Astrocyte (in vitro differentiated cells and primary cell): ENCODE measurements at places on chromosomes 16 and 17. TPM values are rescaled to one million over a fixed set of nuclear protein-coding genes. Genes with fewer than 3 reads are reported as not detected.

DNA sequence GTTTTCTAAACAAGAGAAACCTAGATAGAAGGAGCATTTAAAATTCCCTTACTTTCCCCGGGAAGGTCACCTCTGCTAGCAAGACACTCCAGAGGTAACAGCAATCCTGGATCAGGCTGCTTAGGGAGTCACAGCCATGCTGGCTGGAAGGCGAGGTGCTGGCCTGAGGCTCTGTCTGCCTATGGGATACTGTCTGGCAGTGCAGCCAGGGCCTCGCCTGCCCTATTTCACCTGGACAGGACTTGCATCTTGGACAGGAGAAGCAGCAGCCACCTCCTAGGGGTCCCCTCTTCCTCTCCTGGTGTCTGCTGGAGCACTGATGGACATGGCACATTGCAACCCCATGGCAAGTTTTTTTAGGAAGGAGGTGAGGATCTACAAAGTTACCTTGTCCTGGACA lies 15.1 kb downstream of the FA2H start:
- H3K36me3 ChIP-seq = no peaks in the 10 kb centered on the region
- no peak overlapping the region for H3K27ac ChIP-seq
- no peak for DNase-seq
- peaks cover 6% of the 10 kb centered on the region for H3K27me3 ChIP-seq
- H3K4me1 ChIP-seq = peaks cover 4% of the 10 kb centered on the region

- H3K4me1 ChIP-seq = peaks cover 22% of the 10 kb centered on the region
- no peaks in the 10 kb centered on the region for H3K27me3 ChIP-seq
- DNase-seq = no peak
- H3K36me3 ChIP-seq = no peaks in the 10 kb centered on the region
- H3K27ac ChIP-seq = no peak overlapping the region
Observed at GRCh38 chr17:45018514-45018847, 33.0 kb downstream of the DCAKD start.

- H3K4me1 ChIP-seq = no peaks in the 10 kb centered on the region
- H3K27me3 ChIP-seq = peaks cover 39% of the 10 kb centered on the region
- no peaks in the 10 kb centered on the region for H3K36me3 ChIP-seq
- no peak overlapping the region for H3K4me3 ChIP-seq
- DNase-seq = no peak
- H3K27ac ChIP-seq = no peak overlapping the region
Observed at GRCh38 chr17:28507567-28508203, 1.5 kb downstream of the FOXN1 start.

DNA sequence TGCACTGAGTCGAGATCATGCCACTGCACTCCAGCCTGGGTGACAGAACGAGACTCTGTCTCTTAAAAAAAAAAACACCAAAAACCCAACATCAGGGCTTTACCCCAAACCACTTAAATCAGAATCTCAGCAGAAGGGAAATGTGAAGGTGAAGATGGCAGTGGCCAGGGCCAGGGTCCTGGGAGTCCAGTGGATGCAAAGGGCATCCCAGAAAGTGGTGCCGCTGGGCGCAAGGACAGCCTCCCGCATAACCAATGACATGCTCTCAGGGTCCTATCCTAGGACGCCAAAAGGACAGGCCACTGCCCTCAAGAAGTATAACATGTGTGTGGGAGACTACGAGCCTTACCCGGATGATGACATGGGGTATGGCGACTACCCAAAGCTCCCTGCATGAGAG lies 7.9 kb downstream of the TUBD1 start:
- no peaks in the 10 kb centered on the region for H3K27me3 ChIP-seq
- no peak for DNase-seq
- no peak overlapping the region for H3K27ac ChIP-seq
- no peaks in the 10 kb centered on the region for H3K36me3 ChIP-seq
- no peak overlapping the region for H3K4me3 ChIP-seq
- H3K4me1 ChIP-seq = no peaks in the 10 kb centered on the region

DNA sequence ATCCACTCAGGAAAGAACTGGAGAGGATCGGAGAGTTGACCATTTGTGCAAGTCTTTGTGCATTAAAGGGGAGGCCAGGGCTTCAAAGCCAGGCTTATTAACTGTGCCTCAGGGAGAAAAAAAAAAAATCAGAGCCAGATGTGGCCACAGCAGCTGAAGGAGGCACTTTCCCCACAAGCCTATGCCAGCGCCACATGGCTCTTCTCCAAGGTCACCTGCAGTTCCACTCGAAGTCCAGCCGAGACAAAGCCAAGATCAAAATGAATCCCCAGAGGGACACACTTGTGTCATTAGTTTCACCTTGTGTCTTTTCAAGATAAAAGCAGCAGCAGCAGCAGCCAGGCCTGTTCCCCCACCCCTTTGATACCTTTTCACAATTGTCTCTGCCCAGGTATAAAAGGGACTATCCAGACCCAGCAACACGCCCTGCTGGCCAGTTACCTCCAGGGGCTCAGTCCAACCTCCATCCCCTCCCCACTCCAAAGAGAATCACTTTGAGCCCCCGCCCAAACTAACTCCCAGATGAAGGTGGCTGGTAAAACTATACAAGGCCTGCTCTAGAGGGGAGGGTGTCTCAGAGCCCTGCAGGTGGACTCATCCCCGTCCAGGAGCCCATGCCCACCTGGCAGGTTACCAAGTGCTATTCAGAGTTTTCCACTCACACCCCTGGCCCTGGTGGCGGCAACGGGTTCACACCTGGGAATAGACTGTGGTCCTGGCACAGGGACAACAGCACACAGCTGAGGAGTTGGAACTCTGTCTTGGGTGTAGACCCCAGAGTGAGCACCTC lies 29.2 kb downstream of the AXIN2 start:
- no peak overlapping the region for H3K27ac ChIP-seq
- no peak overlapping the region for H3K4me3 ChIP-seq
- H3K27me3 ChIP-seq = no peaks in the 10 kb centered on the region

- H3K36me3 ChIP-seq = no peaks in the 10 kb centered on the region
- H3K4me3 ChIP-seq = no peak overlapping the region
- no peaks in the 10 kb centered on the region for H3K27me3 ChIP-seq
- no peak overlapping the region for H3K27ac ChIP-seq
- no peak for DNase-seq
Observed at GRCh38 chr17:79707931-79708891, 22.5 kb upstream of the ENPP7 start.

GRCh38 chr17:39623356-39623950 lies 3.3 kb upstream of the PPP1R1B start:
- no peak overlapping the region for H3K27ac ChIP-seq
- no peak for DNase-seq
- peaks cover 42% of the 10 kb centered on the region for H3K27me3 ChIP-seq
- no peaks in the 10 kb centered on the region for H3K36me3 ChIP-seq
- no peak overlapping the region for H3K4me3 ChIP-seq
- H3K4me1 ChIP-seq = peaks cover 10% of the 10 kb centered on the region

HYDIN gene
- total RNA-seq = 1.1 and 1.4 TPM in 2 replicates

DNA sequence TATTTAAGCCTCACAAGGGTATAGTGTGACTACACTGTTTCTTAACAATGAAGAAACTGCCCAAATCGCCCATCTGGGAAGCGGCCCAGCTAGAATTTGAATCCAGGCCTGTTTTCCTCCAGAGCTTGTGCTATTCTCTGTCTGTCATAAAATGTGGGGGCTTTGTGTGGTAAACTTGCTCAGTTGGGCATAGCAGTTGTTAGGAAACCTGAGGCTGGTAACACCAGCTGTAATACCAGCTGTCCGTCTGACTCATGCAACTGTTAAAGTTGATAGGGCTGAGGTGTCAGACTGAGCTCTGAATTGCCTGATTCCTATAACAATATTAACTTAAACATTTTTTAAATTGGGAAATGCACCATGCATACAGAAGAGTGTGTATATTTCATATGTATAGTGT lies 9.3 kb downstream of the NOD2 start:
- no peak for DNase-seq
- no peaks in the 10 kb centered on the region for H3K27me3 ChIP-seq
- H3K27ac ChIP-seq = no peak overlapping the region

- no peak overlapping the region for H3K4me3 ChIP-seq
- no peaks in the 10 kb centered on the region for H3K27me3 ChIP-seq
- no peaks in the 10 kb centered on the region for H3K36me3 ChIP-seq
- H3K27ac ChIP-seq = peak overlapping the region; percentile 91
- H3K4me1 ChIP-seq = peaks cover 39% of the 10 kb centered on the region
- peak; percentile 59 for DNase-seq
Observed at GRCh38 chr16:53817812-53818550, 114.0 kb downstream of the FTO start.

KCNH6 gene
- total RNA-seq = not detected in 2 replicates

DNA sequence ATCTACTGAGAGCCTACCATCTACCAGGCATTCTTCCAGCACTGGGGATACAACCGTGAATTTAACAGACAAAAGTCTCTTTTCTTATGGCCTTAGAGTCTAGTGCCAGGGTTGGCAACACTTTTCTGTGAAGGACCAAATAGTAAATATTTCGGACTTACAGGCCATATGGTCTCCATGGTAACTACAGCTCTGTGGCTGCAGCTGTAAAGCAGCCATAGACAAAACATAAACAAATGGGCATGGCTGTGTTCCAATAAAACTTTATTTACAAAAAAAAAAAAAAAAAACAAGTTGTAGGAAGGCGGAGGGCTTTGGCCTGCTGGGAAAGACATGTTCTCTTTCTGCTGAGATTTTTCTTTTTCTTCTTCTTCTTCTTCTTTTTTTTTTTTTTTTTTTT lies 98.7 kb downstream of the ABCC12 start:
- no peaks in the 10 kb centered on the region for H3K27me3 ChIP-seq
- no peaks in the 10 kb centered on the region for H3K36me3 ChIP-seq
- no peak overlapping the region for H3K4me3 ChIP-seq
- DNase-seq = no peak
- no peak overlapping the region for H3K27ac ChIP-seq

TLE7 gene
- total RNA-seq = not detected in 2 replicates

DNA sequence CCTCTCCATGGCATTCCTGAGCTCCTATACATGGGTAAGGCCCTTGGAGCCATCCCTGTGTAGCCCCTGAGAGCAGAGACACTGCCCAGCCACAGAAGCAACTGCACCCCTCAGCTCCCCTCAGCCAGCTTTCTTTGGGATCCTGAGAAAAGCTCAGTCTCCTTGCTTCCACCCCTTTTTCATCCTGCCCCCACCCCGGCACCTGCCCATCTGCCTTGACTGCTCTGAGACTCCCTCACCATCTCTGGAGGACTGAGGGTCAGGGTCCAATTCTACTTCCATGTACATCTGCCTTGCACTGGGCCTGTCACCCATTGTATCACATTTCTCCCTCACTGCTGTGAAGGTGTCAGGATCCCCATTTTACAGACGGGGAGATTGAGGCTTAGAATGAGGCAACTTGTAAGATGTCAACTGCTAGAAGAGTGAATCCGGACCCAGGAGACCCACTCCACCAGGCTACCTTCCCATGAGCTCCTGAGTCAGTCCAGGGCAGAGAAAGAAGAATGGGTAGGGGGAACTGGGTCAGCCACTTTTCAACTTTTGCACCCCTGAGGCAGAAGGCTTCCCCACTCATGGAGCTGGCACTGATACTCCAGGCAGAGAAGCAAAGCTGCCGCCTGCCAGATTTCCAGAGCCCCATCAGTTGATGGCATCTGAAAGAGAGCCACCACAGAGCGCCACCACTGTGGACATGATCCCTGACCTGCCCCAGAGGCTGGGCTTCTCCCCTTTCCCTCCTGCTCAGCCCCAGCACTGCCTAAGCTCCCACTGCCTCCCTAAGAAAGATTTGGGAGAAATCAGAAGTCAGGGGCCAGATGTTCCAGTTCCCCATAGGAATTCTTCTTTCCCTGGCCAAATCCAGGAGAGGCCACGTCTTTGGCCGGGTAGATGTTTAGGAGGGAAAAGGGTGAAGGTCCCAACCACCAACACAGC lies 135.4 kb downstream of the TMEM132E start:
- H3K36me3 ChIP-seq = no peaks in the 10 kb centered on the region
- no peak overlapping the region for H3K27ac ChIP-seq
- no peaks in the 10 kb centered on the region for H3K4me1 ChIP-seq
- no peaks in the 10 kb centered on the region for H3K27me3 ChIP-seq
- no peak overlapping the region for H3K4me3 ChIP-seq
